ENCODE measurements at places on chromosomes 5 and 9.

GRCh38 chr9:130845254-130845653 lies 10.2 kb downstream of the ABL1 start:
- DNase-seq, result no peak

DNA sequence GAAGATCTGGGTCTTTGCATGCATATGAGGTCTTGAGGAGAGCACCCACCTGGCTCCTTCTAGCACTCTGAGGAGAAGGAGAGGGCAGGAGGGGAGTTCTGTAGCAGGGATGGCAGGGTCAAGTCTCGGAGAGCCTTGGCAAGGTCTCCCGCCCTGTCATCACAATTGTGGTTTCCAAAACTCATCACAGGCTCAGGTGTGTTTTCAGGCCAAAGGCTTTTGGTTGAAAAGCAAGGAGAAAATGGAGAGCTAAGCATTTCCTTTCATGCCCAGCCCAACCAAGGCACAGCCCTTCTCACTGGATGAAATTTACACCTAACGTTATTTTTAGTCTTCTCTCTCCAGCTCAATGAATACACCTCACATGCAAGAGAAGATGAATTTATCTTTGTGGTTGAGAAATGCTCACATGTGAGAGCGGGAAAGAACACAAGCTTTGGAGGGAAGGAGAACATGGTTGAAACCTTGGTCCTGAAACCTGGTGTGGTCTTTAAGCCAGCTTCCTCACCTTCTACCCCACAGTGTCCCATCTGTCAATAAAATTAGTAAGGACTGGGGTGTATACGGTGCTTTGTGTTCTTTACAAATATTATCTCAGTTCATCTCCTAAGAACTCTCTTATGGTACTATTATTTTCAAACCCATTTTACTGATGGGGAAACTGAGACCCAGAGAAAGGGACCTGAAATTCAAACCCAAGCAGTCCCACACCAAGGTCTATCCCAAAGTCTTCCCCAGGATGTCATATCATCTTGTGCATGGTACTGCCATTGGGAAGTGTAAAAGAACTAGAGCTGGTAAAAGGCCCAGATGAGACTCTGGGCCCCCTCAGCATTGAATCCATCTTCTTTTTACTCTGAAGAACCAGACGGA lies 47.8 kb upstream of the CPEB4 start:
- DNase-seq, result no peak

- no peak for DNase-seq
Measured at GRCh38 chr9:83247732-83248131, 184.8 kb upstream of the RASEF start.

DNA sequence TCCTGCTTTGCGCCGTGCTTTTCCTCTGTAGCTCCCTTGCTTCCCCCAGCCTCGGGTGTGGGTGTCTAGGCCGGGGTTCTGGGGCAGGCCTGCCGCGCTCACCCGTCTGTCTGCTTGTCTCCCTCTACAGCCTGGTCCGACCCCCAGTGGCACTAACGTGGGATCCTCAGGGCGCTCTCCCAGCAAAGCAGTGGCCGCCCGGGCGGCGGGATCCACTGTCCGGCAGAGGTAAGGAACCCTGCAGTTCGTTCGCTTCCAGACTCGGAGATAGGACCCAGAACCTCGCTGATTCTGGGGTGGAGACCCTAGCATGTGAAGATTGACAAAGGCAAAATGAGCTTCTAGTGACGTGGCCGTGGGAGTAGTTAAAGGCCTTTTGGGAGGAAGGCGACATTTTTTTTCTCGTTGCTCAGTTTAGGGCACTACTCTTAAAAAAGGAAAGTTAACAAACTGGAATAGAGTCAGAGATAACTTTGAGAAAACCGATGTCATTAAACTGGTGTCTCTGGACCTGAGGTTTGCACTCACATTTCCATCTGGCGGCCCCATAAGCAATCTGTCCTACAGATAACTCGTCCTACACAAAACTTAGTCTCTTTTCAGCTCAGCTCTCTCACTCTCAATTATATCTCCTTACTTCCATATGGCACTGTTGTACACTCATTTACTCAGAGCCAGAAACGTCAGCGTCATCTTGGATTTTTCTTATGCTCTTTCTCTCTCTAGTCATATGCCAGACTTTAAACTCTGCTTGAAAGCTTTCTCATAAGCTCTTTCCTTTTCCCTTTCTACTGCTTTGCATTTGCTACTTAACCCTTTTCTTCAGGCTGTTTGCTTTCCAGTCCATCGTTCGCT lies 561 bp downstream of the SEC61B start:
- DNase-seq, result no peak
